ENCODE measurements at places on chromosomes 11 and 22. TPM values are rescaled to one million over a fixed set of nuclear protein-coding genes. Genes with fewer than 3 reads are reported as not detected.

The TCN2 gene
- 0.53 TPM for total RNA-seq

The GNB1L gene
- total RNA-seq = 3.0 TPM

The OR8H1 gene
- total RNA-seq = not detected

The CECR2 gene
- not detected for total RNA-seq

The CCDC87 gene
- 0.25 TPM for total RNA-seq

The ZNF280A gene
- not detected for total RNA-seq

The FXYD2 gene
- 2.1 TPM for total RNA-seq

The PCF11 gene
- 124 TPM for total RNA-seq

The OR8G1 gene
- not detected for total RNA-seq

The IL18 gene
- total RNA-seq = not detected

The WBP2NL gene
- 1.7 TPM for total RNA-seq

The SAA2 gene
- 0.25 TPM for total RNA-seq

The CATSPER1 gene
- total RNA-seq = not detected

The PGA5 gene
- total RNA-seq = not detected

The TMEM86A gene
- total RNA-seq = 8.5 TPM

The CNGA4 gene
- not detected for total RNA-seq

The SMTNL1 gene
- total RNA-seq = not detected

The SCGB2A2 gene
- not detected for total RNA-seq

The UBASH3B gene
- total RNA-seq = 28.6 TPM

The SMC1B gene
- total RNA-seq = not detected

The PHOX2A gene
- not detected for total RNA-seq

The CD248 gene
- 3.4 TPM for total RNA-seq

The NTM gene
- not detected for total RNA-seq

The MMP12 gene
- total RNA-seq = not detected

The SCGB1D2 gene
- not detected for total RNA-seq

The CRYBB2 gene
- total RNA-seq = not detected

The CHADL gene
- total RNA-seq = 1.7 TPM

The LRRC56 gene
- 2.4 TPM for total RNA-seq

The PTPRCAP gene
- total RNA-seq = 129 TPM

The CALCA gene
- total RNA-seq = not detected

The SLC22A25 gene
- not detected for total RNA-seq

The EMID1 gene
- not detected for total RNA-seq

The ADAMTS8 gene
- total RNA-seq = not detected

The PKP3 gene
- not detected for total RNA-seq

The DDI1 gene
- not detected for total RNA-seq

All from CD4-positive, alpha-beta T cell (primary cell).